ENCODE measurements at places on chromosomes 7 and 10. TPM values are rescaled to one million over a fixed set of nuclear protein-coding genes. Genes with fewer than 3 reads are reported as not detected.

- H3K27ac ChIP-seq = peak overlapping the region; percentile 23
- no peak overlapping the region for H3K4me3 ChIP-seq
- no peak for DNase-seq
- H3K36me3 ChIP-seq = no peaks in the 10 kb centered on the region
- no peaks in the 10 kb centered on the region for H3K27me3 ChIP-seq
- peaks cover 40% of the 10 kb centered on the region for H3K4me1 ChIP-seq
Observed at GRCh38 chr10:124614003-124614659, 130.0 kb downstream of the FAM53B start.

- no peak overlapping the region for H3K27ac ChIP-seq
- H3K4me1 ChIP-seq = no peaks in the 10 kb centered on the region
- peaks cover 11% of the 10 kb centered on the region for H3K27me3 ChIP-seq
- DNase-seq = no peak
- H3K4me3 ChIP-seq = no peak overlapping the region
- no peaks in the 10 kb centered on the region for H3K36me3 ChIP-seq
Observed at GRCh38 chr10:49661140-49661856, 18.2 kb upstream of the C10orf53 start.

- H3K27ac ChIP-seq = no peak overlapping the region
- DNase-seq = no peak
- no peaks in the 10 kb centered on the region for H3K27me3 ChIP-seq
- no peak overlapping the region for H3K4me3 ChIP-seq
Observed at GRCh38 chr7:11957956-11958355, 126.0 kb upstream of the THSD7A start.

DNA sequence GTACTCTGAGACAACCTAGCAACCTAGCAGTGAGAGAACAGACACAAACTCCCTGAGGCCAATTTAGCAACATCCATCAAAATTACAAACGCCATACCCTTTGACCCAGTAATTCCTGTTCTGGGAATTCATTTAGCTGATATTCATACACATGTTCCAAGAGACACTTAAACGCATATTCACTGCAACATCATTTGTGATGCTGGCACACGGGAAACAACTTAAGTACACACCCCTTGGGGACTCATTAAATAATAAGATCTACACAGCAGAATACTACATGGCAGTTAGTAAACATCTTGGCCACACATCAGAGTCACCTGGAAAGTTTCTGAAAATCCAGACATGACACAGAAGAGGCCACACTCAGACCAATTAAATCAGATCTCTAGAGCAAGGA is 17.6 kb downstream of the NUDCD3 start:
- H3K27ac ChIP-seq = no peak overlapping the region
- H3K27me3 ChIP-seq = no peaks in the 10 kb centered on the region
- no peak overlapping the region for H3K4me3 ChIP-seq
- H3K36me3 ChIP-seq = peaks cover 51% of the 10 kb centered on the region

DNA sequence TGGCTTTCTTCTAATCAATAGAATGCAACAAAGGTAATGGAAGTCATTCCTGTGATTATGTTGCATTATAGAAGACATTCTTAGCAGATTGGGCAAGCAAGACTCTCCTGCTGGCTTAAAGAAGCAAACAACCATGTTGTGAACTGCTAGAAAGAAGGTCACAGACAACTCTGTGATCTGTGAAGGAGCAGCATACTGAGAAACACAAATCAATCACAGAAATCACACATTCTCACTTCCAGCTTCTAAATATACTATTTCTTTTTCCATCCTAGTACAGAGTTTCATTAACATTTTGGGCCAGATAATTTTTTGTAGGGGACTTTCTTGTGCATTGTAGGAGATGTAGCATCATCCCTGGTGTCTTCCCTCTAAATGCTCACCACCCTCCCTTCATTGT is 28.0 kb upstream of the PALS2 start:
- H3K4me1 ChIP-seq = no peaks in the 10 kb centered on the region
- no peak overlapping the region for H3K27ac ChIP-seq
- no peaks in the 10 kb centered on the region for H3K27me3 ChIP-seq
- DNase-seq = no peak
- no peaks in the 10 kb centered on the region for H3K36me3 ChIP-seq

DNA sequence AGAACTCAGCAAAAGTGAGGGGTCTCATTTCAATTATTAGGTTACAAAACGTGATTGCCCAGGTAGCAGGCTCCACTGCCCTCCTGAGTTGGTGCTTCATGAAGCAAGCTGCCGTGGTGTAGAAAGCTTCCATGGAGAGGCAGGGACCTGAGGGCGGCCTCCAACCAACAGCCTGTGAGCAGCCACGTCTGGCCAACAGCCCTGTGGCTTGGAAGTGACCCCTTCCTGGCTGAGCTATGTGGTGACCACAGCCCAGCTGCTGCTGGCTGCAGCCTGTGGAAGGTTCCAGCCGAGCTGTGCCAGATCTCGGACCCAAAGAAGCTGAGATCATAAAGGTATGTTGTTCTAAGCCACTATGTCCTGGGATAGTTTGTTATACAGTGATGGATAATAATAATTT is 122.5 kb upstream of the KLF6 start:
- H3K36me3 ChIP-seq = no peaks in the 10 kb centered on the region
- no peaks in the 10 kb centered on the region for H3K27me3 ChIP-seq
- H3K4me1 ChIP-seq = peaks cover 5% of the 10 kb centered on the region
- peak; percentile 35 for DNase-seq

DNA sequence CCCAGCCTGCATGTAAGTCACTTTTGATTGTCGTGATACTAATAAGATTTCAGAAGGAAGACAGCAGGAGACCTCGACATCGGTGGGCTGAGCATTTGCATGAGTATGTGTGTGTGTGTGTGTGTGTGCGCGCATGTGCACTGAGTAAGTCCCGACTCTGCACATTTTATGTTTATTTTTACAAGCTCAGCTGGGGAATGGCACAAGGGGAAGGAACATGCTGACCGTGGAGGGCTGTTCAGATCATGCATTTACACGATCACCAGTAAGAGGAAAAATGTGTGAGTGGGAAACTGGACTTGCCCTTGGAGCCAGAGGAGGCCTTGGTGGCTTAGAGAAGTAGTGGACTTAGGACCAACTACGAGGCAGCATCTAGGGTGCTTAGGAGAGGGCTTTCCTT is 41.3 kb downstream of the IL2RA start:
- H3K4me1 ChIP-seq = no peaks in the 10 kb centered on the region
- DNase-seq = no peak
- no peaks in the 10 kb centered on the region for H3K27me3 ChIP-seq
- no peak overlapping the region for H3K27ac ChIP-seq
- no peaks in the 10 kb centered on the region for H3K36me3 ChIP-seq
- no peak overlapping the region for H3K4me3 ChIP-seq

DNA sequence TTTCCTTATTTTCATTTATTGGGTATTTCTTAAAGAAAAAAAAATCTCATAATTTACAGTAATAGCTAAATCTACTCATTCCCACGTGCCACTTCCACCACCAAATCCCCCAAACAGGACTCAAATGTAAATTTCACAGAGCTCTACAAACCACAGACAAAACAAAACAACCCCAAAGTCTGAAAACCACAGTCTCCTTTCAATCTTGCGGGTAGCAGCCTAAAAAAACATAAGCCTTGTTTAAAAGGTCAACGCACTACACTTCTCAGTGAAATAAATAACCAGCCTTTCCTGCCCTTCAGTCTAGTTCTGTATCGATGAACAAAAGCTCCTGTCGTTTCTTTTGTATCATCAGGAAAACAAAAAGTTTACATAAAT is 121.8 kb upstream of the AFAP1L2 start:
- no peak for DNase-seq
- no peaks in the 10 kb centered on the region for H3K36me3 ChIP-seq
- peaks cover 32% of the 10 kb centered on the region for H3K4me1 ChIP-seq
- no peaks in the 10 kb centered on the region for H3K27me3 ChIP-seq

DNA sequence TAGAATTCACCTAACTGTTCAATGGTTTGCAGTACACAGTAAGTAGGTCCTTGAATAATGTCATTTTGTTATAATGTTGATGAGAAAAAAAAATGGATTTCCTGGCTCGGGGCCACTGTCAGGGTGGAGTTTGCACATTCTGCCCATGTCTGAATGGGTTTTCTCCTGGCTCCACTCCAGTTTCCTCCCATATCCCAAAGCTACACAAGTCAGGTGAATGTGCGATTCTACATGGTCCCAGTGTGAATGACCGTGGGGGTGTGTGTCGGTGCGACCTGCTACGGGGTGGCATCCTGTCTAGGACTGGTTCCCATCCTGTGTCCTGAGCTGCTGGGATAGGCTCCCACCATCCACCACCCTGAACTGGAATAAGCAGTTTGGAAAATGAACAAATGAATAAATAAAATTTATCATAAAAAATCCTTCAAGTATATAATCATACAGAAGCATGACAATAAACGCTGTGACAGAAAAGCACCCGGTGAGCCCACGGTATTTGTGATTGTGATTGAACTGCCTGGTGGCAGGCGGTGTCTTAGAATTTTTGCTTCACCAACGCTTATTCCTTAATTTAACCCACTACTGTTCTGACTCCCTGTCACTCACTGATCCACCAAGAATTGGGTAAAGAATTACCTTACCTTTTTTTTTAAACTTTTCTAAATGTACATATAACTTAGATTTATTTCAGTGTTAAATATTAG is 114.1 kb downstream of the ICA1 start:
- H3K4me1 ChIP-seq = no peaks in the 10 kb centered on the region
- no peak overlapping the region for H3K4me3 ChIP-seq
- H3K27me3 ChIP-seq = no peaks in the 10 kb centered on the region
- no peak overlapping the region for H3K27ac ChIP-seq

- no peak for DNase-seq
- H3K36me3 ChIP-seq = no peaks in the 10 kb centered on the region
- H3K27ac ChIP-seq = no peak overlapping the region
- H3K27me3 ChIP-seq = no peaks in the 10 kb centered on the region
- peaks cover 40% of the 10 kb centered on the region for H3K4me1 ChIP-seq
Observed at GRCh38 chr10:3672220-3672619, 112.8 kb downstream of the KLF6 start.

GRCh38 chr10:100019787-100020141 is 10.0 kb upstream of the DNMBP start:
- no peak overlapping the region for H3K27ac ChIP-seq
- DNase-seq = peak; percentile 47
- H3K36me3 ChIP-seq = no peaks in the 10 kb centered on the region
- H3K4me1 ChIP-seq = no peaks in the 10 kb centered on the region
- H3K27me3 ChIP-seq = peaks cover 10% of the 10 kb centered on the region

- no peaks in the 10 kb centered on the region for H3K36me3 ChIP-seq
- H3K27ac ChIP-seq = no peak overlapping the region
- no peak for DNase-seq
- no peak overlapping the region for H3K4me3 ChIP-seq
- no peaks in the 10 kb centered on the region for H3K4me1 ChIP-seq
Observed at GRCh38 chr10:67259319-67259929, 333.6 kb downstream of the LRRTM3 start.

DNA sequence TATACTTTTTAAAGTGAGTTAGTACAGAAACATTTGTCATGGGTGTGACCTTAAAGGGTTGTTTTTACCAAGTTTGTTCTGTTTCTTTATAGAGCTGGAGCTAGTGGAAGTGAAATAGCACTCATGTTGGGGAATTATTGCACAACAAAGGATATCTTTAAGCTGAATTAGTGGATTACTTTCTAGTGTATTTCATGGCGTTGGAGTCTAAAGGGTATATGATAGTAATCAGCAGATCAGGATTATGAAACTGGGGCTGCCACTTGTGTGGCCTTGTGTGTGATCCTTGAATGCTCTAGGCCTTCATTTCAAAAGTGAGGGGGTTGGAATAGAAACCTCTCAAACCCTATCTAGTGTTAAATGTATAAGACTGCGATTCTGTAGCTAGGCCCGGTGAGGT is 123.6 kb downstream of the LYZL1 start:
- peaks cover 53% of the 10 kb centered on the region for H3K4me1 ChIP-seq
- no peak for DNase-seq
- H3K27ac ChIP-seq = peak overlapping the region; percentile 34
- no peaks in the 10 kb centered on the region for H3K27me3 ChIP-seq

DNA sequence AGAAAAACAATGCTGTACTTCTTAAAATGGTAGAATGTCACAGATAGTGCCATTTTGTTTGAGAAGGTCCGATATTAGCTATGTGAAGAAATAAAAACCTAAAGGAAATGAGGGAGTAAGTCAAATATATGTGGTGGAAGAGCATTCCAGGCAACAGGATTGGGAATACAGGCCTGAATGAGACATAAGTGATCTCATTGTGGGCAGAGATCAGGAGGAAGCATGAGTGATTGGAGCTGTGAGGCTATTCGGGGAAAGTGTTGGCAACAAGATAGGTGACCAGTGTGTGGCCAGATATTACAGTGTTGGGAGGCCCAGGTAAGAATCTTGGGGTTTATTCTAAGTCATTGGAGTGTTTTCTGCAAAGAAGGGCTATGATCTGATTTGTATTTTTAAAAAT is 41.3 kb upstream of the AGMO start:
- H3K4me3 ChIP-seq = no peak overlapping the region
- no peaks in the 10 kb centered on the region for H3K27me3 ChIP-seq
- H3K27ac ChIP-seq = no peak overlapping the region
- no peaks in the 10 kb centered on the region for H3K4me1 ChIP-seq
- H3K36me3 ChIP-seq = no peaks in the 10 kb centered on the region

- no peak for DNase-seq
- H3K27me3 ChIP-seq = peaks cover 4% of the 10 kb centered on the region
- H3K4me3 ChIP-seq = no peak overlapping the region
- no peaks in the 10 kb centered on the region for H3K36me3 ChIP-seq
- H3K27ac ChIP-seq = no peak overlapping the region
Observed at GRCh38 chr10:93138113-93138870, 64.6 kb downstream of the CYP26A1 start.

- H3K27ac ChIP-seq = peak overlapping the region; percentile 37
- no peaks in the 10 kb centered on the region for H3K27me3 ChIP-seq
- H3K36me3 ChIP-seq = no peaks in the 10 kb centered on the region
- H3K4me3 ChIP-seq = no peak overlapping the region
- no peaks in the 10 kb centered on the region for H3K4me1 ChIP-seq
Observed at GRCh38 chr10:5628451-5629302, 37.7 kb downstream of the ASB13 start.

The PPP1R3C gene
- polyA plus RNA-seq = 201 TPM

The LLCFC1 gene
- 0.57 TPM for polyA plus RNA-seq

The NCAPG2 gene
- 21.9 TPM for polyA plus RNA-seq

The SPDYE6 gene
- polyA plus RNA-seq = 8.0 TPM

The IMMP2L gene
- 27.2 TPM for polyA plus RNA-seq

The WDFY4 gene
- polyA plus RNA-seq = 3.6 TPM

The PWWP2B gene
- 8.4 TPM for polyA plus RNA-seq

Data from left lung (tissue), 14 donors.